Cortex of kidney (tissue), 1 donor: ENCODE measurements at places on chromosomes 2 and 18.

- no peak for DNase-seq
Observed at GRCh38 chr2:239579524-239580198, 178.8 kb upstream of the HDAC4 start.

DNA sequence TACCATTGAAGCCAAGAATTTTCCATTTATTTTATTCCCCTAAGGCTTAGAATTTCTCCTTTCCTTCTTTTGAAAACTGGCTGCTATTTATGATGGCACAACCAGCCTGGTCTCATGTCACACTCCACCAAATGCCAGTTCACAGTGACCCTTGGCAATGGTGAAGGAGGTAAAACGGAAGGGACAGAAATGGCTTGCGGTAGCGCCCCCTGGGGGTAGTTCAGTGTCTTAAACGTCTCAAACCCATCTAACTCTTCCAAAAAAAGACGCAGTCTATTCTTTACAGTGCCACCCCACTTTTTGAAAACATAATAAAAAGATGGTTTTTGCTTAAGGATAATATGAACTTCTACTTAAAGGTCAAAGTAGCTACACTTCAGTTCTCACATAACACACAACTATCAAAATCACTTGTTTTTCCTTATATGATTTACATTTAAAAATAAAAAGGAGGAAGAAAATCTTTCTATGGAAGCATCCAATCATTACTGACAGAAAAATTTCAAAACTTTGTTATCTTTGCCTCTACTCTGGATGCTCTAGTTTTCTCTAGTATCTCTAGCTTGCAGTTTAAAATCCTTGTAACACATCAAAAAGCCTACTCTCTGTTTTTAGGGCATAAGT, 28.0 kb downstream of the PNO1 start:
- no peak for DNase-seq

DNA sequence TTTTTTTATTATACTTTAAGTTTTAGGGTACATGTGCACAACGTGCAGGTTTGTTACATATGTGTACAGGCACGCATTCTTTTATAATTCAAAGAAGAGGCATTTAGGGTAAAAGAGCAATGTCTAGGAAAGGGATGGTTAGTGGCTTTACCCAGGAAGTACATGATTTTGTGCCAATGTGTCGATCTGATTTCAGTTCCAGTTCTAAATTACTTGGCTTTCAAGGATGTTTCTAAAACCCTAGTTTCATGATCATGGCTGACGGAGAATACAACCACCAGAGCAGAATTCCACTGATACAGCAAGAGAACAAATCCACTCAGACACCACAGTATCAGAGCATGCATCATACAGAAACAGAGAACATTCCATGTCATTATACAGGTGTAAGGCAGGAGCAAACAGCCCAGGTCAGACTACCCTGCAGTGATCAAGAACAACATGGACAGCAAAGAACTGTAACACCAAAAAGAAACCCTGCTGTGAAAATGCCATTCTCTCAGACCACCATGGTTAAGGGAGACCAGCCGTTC, 116.7 kb upstream of the STK17B start:
- no peak for DNase-seq

- DNase-seq = no peak
Observed at GRCh38 chr2:115649731-115650130, 1207.3 kb downstream of the DPP10 start.

GRCh38 chr2:26002632-26003310, 20.5 kb upstream of the KIF3C start:
- DNase-seq = no peak

GRCh38 chr2:65798641-65799040, 366.2 kb upstream of the SPRED2 start:
- DNase-seq = no peak
